Stimulated activated CD8-positive, alpha-beta memory T cell treated with anti-CD3 and anti-CD28 coated beads, Interleukin-7, amount 100 ng/mL, for 4 hours (primary cell): ENCODE measurements at places on chromosomes 5 and 9.

DNA sequence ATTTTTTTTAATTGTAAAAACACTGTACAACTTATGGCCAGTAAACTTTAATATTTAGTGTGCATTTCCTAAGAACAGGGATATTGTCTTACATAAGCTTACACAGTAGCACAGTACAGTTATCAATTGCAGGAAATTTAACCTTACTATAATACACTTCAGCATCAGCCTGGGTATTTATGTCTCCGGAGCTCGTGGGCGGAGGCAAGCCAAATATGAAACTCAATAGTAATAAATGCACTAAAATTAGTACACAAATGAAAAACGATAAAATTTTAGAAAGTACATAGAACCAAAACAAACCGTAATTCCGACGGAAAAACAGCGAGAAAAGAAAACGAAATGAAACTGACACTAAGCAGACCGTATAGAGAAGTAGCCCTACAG is 91.2 kb downstream of the ANXA2R start:
- no peak for DNase-seq

DNA sequence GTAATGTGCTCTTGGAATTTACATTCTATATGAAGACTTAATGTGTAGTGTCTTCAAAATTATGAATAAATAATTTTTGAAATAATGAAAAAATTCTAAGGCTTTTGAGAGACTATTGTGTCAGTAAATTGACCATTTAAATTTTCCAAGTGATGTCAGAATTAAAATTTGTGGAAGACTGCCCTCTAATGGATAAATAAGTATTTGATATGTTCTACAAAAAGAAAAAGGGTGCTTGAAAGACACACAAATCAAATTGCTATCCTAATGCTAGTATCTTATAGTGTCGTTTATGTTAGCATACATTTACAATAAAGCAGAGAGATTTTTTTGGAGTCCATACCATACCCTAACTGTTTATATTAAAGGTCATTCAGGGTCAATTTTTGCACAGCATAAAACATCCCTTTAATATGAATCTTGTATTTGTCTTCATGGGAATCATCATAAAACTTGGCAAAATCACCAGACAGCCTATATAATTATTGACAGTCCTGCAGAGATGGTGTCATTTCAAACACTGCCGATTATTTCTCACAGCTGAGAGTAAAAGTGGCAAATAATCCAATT is 120.8 kb upstream of the SLC27A6 start:
- DNase-seq: no peak

DNA sequence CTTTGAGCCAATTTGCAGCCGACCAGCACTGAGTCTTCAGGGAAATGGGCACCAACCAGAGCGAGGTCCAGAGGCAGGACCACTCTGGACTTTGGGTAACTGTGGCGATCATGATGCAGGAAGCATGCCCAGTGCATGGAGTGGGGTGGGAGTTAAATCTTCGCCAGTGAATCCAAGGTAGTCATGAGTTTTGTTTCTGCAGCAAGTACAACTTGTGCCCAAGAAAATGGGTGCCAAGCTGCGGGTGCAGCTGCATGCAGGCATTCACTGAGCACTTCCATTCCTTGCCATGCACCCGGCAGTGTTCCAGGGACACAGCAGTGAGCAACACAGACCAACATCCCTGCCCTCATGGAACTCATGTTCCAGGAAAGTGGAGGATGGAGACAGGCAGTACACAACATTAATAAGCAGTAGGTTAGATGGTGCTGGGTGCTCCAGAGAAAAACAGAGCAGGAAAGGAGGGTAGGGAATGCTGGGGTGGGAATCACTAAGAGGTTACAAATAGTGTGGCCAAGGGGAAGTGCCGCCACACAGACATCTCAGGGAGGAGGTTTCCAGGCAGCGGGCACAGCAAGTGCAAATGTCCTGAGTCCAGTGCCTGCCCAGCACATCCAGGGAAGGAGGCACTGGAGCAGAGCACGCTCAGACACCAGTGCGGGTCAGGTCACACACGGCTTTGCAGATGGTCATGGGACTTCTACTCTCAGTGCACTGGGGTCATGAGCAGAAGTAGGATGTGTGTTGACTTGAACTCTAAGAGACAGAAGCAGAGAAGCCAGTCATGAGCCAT is 48.2 kb upstream of the LMX1B start:
- DNase-seq: no peak

- no peak for DNase-seq
Measured at GRCh38 chr9:119368681-119369581, at the start of gene BRINP1. Gene BRINP1, minus strand, starts transcription at chr9:119369435. Its CDS starts 56,080 bp downstream, at chr9:119313355.

DNA sequence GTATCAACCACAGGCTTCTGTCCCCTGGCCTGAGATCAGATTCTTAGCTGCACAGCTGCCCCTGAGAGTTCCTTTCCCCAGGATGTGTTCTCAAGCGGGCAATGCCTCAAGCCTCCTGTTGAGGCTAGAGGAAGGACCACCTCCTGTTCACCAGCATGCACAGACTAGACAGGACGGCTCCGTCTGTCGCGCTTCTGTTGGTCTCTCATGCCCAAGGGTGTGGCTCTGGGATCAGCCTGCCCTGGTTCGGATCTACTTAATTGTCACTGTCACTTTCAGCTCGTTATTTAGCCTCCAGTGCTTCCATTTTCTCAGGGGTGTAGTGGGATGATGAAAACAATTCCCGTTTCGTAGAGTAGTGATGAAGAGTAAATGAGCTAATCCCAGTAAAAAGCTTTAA is 103.1 kb downstream of the KCNIP1 start:
- DNase-seq: no peak

DNA sequence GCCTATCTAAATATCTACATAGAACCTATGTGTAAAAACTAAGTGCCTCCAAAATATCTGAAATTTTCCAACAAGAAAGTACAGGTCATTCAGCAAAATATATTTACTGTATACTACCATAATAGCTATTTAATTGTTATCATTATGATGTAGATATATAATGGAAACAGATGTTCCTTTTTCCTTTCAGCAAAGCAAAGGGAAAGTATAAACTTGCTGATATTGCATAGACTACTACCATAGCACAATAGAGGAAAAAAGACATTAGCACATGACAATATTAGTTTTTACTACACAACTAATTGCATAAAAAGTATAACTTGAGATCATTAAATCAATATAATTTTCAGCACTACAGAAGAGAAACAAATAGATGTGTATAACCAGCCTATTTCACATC is 14.9 kb downstream of the NR2F1-AS1 start:
- DNase-seq: no peak

DNA sequence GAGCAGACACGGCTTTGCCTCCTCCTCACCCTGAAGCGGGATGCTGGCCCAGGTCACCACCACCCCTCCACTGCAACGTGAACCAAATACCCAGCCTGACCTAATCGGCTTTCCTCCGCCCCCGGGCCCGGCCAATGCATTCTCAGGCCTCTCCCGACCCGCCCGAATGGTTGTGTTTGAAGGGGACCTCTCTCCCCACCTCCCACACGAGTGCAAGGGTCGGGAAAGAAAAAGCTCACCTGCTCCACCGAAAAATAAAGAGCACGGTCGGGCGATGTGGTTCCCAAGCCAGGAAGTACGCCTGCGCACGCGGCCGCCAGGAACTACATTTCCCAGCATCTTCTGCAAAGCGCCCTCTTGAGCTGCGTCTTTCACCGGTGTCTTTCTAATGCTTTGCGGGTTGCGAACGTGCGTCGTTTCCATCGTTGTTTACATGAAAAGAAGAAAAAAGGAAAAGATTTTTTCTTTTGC is at the start of gene ZNF883:
Gene ZNF883, minus strand, starts transcription at position 282 of the 471 bp plus-strand sequence.
- peak; percentile 1 for DNase-seq
